ENCODE measurements at places on chromosomes 7 and 10.

- no peak for DNase-seq
Observed at GRCh38 chr10:43775384-43775783, 126.7 kb upstream of the ZNF32 start.

DNA sequence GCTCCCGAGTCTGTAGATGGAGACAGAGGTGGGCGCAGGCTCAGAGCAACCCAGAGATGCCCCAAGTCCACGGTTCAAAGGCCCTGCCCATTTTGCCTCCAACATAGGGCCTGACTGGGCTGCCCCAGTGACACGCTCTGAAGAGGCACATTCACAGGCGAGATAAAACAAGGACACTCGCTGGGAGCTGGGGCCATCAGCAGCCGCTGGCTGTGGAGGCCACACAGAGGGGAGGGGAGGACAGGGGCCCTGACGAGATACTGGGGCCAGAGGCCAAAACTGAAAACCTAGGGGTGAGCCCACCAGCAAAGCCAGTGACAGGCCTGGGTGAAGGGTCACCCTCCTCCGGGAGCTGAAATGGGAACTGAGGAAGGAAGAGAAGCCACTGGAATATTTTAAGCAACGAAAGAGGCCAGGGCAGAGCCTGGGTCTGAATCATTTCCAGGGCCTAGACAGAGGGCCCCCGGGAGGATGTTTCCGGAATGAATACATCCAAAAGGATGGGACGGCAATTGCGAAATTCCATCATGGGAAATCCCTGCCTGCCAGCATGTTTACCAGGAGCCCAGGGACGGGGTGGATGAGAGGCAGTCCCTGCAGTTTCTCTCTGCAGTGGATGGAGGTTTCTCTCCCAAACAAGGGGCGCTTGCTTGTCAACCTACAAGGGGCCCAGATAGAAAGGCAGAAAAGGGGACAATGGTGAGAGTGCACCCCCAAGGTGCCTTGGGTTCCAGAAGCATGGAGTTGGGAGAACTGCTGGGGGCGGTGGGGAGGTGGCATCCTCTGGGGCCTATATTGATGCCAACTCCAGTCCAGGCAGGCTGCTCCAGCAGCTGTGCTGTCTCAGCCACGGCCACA lies 29.0 kb upstream of the HSPA12A start:
- DNase-seq = no peak

DNA sequence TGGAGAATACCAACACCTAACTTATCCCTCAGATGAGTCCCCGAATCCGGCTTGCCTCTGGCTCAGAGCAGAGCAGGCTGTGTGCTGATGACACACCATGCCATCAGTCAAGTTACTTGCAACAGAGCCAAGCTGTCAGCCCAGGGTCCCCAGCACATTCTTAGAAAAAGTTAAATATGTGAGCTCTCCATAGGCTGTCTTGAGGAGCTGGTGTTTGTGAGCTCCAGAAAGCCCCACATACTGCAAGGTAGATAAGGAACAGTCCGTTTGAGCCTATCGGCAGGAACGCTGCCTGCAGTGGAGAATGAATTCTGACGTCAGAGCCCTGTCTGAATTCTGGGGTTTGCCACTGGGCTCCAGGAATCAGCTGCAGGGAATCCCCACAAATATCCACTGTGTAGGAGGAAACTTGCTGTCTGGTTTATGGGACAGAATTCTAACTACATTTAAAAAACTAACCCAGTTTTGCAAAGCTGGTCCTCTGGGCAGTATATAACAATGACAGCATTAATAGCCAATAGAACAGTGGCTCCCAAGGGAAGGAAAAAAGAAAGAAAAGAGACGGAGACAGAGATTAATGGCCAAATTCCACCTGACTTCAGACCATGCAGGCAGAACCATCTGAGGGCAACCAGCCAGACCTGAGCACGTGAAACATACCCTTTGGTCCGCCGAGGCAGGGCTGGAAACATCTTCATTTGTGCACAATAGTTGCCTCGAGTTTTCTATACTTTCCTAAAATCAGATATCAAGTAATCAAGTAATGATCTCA lies 3.6 kb downstream of the SFXN4 start:
- DNase-seq = no peak

DNA sequence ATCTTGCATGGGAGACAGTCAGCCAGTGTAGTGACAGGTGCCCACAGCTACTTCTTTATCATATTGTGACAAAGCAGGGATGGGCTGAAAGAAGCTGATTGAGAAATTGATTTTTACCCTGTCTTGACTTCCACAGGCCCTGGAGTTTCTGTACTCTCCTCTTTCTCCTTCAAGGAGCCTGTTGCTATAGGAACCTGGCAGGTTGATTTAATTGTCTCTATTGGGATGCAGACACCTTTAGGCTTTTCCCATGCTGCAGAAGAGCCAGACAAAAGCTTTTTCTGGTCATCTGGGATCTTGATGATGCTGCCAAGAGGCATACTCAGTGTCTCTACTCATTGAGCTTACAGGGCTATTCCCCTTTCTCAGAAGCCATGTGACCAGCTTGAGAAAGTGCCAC lies 754.8 kb downstream of the KCNMA1 start:
- no peak for DNase-seq

GRCh38 chr10:96406091-96406490 lies 47.3 kb upstream of the OPALIN start:
- no peak for DNase-seq

DNA sequence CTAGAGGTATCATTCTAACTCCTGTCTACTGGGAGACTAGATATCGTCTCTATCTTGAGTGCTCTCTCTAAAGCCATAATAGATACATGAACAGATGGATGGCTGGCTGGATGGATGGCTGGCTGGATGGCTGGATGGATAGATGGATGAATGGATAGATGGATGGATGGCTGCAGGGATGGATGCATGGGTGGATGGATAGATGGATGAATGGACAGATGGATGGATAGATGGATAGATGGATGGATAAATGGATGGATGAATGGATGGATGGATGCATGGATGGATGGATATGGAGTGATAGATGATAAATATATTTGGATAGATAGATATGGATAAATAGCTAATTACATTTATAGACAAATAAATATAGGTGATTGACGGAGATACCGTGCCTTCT lies 191.2 kb upstream of the KLF6 start:
- DNase-seq = no peak

DNA sequence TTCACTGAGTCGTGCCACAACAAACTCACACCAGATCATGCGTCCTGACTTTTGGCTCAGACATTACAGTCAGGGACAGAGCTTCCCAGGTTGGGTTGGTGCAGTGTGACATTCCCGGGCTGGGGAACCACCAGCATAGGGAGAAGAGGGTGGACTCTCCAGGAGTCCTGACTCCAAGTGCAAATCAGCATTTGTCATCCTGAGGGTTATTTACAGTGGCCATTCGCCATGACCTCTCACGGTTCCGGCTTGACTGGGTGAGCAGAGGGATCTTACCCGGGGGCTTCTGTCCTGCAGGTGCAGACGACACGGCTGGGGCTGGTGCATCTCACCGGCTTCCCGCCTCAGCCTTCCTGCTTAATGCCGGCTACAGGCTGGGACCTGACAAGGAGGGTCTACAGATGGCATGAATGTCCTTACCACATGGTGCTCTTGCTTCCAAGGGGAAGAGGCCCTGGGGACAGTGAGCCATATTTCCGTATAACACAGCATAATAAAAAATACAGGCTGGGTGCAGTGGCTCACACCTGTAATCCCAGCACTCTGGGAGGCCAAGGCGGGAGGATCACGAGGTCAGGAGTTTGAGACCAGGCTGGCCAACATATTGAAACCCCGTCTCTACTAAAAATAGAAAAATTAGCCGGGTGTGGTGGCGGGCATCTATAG lies 12.5 kb upstream of the INTS1 start:
- DNase-seq = no peak

GRCh38 chr7:141452911-141453310 lies 98.3 kb upstream of the AGK start:
- no peak for DNase-seq

DNA sequence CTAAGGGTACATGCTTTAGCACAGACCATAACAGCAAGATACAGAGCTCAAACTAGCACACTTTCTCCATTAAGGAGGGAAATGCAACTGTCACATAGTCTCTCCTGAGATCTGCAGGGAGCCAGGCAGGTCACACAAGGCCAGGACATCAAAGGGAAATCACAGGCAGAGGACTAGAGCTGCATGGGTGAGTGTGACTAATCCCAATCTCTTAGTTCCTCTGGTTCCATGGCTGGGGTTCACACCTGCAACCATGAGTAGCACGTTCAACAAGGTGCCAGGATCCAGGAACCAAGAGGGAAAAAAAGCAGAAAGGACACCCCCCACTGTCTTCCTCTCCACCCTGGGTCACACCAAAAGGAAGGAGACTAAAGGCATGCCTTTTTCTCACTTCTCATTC lies 296.5 kb upstream of the STEAP1 start:
- DNase-seq = no peak

- DNase-seq = no peak
Observed at GRCh38 chr10:87557409-87557808, 52.7 kb downstream of the MINPP1 start.

GRCh38 chr7:139918480-139918879 lies 89.4 kb downstream of the TBXAS1 start:
- DNase-seq = no peak

DNA sequence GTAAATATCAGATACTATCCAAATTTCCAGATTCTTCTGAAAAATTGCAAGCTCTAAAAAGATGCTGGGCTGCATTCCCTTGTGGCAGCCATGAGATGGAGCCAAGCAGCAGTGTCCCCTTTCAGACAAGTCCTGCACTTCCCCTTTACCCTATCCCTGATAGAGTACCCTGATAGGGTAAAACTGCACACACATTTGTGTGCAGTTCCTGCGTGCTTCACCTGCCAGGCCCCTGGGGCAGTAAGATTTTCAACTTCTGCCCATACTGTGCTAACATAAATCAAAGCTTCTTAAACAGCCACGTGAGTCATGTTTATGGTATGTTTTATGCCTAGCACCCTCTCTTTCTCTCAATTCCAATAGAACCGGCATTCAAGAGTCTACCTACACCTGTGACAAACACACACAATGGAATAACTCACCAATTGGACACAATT lies 52.2 kb downstream of the IFIT5 start:
- no peak for DNase-seq

GRCh38 chr10:104589871-104590270 lies 51.2 kb upstream of the SORCS3 start:
- no peak for DNase-seq

DNA sequence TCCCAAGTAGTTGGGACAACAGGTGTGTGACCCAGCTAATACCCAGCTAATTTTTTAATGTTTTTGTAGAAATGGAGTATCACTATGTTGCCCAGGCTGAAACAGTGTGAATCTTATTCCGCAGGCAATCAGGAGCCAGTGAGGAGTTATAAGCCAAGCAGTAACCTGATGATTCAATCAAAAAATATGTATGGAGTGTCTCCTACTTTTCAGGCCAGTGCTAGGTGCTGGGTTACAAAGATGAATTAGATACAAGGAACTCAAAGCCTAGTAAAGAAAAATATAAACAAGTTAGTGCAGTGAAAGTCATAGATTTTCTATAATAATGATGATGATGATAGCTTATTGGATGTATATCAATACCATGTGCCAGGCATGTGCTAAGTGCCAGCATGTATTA lies 13.2 kb upstream of the IFRD1 start:
- no peak for DNase-seq

GRCh38 chr10:78224602-78225001 lies 190.9 kb downstream of the RPS24 start:
- no peak for DNase-seq

DNA sequence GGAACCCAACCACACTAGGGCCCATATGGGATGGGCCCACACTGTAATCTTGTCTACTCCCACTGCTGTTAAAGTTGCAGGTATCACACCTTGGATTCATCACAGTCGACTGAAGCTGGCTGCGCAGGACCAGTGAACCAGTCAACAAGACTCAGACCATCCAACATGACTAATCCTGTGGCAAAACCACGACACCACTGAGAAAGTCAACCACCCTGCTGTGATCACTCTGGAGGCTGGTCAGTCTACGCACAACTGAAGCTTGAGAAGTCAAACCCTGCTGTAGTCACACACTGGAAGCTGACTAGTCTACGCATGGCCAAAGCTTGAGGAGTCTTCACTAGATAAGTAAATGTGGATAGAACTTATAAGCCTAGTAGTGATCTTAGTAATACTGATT lies 9.6 kb upstream of the CYREN start:
- no peak for DNase-seq

- no peak for DNase-seq
Observed at GRCh38 chr10:122251459-122252255, 19.4 kb upstream of the BTBD16 start.

DNA sequence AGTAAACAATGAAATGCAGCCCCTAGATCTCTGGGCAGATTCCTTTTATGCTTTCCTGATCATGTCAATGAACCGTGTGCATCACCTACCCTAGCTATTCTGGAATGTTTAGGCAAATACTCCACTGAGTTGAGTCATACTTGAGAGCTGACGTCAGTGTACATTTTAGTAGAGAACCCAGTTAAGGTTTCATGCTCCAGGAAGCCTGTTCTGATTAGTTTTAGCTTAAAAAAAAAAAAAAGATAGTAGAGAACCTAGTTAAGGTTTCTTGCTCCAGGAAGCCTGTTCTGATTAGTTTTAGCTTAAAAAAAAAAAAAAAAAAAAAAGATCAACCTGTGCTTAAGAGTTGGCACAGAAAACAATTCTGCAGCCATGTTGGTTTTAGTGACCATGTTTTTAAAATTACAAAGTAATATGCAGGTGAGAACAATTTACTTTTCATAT lies 3.7 kb upstream of the MCU start:
- no peak for DNase-seq

DNA sequence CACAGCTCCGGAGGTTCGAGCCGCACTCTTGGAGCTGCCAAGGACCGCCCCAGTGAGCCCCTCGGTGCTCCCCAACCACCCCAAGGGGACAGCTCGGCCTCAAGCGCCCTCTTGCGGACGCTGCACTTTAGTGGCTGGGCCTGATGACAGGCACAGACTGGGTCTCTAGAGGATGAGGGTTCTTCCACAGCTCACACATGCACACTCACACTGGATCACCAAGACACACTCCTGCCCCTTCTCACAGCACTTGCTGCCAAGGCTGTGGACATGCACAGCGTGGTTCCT lies 2.1 kb downstream of the RET start:
- no peak for DNase-seq

- DNase-seq = no peak
Observed at GRCh38 chr10:87092376-87092860, 2.2 kb downstream of the GLUD1 start.

DNA sequence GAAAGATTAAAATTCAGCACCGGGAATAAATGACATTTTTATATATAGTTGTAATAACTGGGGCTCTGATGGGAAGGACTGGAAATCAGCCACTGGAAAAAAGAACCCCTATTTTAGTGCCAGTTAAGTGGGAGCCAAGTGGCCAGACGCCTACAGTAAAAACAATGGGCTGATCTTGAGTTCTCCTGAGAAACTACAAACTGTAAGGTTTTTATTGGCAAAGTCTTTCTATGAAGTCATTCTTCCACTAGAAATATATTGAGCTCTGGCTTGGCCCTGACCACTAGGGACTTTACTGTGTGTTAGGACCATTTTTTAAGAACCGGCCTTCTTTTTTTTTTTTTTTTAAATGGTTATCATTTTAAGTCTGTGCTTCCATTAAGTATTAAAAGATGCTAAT lies 79.6 kb downstream of the ZNF22 start:
- no peak for DNase-seq

GRCh38 chr10:116753759-116754158 lies 11.4 kb upstream of the HSPA12A start:
- no peak for DNase-seq
